HT-29 (cell line): ENCODE measurements at places on chromosomes 13 and 19. TPM values are rescaled to one million over a fixed set of nuclear protein-coding genes. Genes with fewer than 3 reads are reported as not detected.

Gene CD209
- total RNA-seq, result not detected in 2 replicates

DNA sequence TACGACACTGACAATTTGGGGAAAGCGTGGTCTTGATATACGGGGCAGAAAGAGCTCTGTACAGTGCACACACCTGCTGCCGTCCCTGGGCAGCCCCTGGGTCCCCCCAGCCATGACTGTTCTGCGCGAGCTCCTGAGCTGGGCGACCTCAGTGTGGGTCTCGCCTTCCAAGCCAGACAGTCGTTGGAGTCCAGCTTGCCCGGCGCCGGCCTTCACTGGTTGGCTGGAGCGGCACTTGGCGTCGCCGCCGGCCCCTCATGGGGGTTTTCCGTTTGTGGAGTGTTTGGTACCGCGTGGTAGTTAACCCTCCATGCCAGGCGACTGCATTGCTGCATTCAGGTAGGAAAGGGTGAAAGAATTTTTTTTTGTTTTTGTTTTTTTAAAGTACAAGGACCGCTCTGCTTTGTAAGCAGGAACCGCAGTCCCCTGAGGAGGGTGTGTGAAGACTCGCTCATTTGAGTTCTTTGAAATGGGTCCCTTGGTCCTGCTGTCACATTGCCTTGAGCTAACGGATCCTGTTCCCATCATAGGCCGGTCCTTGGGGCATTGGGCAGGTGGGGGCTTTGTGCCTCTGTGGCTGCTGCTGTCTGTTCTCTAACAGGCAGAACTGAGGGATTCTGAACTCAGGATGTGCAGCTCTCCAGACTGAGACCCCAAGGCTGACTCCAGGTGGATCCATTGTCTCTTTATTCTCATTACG lies 10.8 kb upstream of the RPS15 start:
- no peak for DNase-seq

Gene CLEC4G
- total RNA-seq, result not detected in 2 replicates

GRCh38 chr13:37144661-37145060 lies 39.2 kb upstream of the CSNK1A1L start:
- DNase-seq, result no peak

Gene OR7D4
- total RNA-seq, result not detected in 2 replicates

Gene SLC25A41
- 0.08 and 0.13 TPM in 2 replicates for total RNA-seq

DNA sequence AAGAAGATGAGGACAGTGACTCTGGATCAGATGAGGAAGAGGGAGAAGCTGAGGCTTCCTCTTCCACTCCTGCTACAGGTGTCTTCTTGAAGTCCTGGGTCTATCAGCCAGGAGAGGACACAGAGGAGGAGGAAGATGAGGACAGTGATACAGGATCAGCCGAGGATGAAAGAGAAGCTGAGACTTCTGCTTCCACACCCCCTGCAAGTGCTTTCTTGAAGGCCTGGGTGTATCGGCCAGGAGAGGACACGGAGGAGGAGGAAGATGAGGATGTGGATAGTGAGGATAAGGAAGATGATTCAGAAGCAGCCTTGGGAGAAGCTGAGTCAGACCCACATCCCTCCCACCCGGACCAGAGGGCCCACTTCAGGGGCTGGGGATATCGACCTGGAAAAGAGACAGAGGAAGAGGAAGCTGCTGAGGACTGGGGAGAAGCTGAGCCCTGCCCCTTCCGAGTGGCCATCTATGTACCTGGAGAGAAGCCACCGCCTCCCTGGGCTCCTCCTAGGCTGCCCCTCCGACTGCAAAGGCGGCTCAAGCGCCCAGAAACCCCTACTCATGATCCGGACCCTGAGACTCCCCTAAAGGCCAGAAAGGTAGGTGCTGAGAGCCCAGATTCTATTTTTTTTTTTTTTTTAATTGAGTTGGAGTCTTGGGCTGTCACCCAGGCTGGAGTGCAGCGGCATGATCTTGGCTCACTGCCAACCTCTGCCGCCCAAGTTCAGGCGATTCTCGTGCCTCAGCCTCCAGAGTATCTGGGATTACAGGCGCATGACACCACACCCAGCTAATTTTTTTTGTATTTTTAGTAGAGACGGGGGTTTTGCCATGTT lies 2.3 kb downstream of the PPP1R15A start:
- DNase-seq, result peak; percentile 61

DNA sequence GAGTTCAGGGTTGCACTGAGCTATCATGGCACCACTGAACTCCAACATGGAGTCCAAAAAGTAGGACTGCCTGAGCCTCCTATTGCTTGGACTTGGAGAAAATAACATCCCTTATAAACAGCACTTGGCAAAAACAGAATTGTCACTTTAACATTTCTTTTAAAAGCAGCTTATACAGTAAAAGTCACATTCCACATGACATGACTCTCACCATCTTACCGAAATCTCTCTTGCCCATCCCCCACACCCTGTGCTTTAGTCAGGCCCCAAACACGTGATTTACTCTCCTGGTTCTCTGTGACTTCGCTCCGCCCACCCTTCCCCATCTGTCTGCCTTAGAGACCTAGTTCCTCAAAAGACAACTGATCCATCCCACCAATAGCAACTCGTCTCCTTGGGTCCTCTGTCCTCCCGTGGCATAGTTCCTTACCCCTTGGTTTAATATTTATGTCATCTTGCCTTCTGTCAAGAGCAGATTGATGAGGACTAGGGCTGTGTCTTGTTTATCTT lies 4.6 kb downstream of the SAFB start:
- DNase-seq, result no peak

DNA sequence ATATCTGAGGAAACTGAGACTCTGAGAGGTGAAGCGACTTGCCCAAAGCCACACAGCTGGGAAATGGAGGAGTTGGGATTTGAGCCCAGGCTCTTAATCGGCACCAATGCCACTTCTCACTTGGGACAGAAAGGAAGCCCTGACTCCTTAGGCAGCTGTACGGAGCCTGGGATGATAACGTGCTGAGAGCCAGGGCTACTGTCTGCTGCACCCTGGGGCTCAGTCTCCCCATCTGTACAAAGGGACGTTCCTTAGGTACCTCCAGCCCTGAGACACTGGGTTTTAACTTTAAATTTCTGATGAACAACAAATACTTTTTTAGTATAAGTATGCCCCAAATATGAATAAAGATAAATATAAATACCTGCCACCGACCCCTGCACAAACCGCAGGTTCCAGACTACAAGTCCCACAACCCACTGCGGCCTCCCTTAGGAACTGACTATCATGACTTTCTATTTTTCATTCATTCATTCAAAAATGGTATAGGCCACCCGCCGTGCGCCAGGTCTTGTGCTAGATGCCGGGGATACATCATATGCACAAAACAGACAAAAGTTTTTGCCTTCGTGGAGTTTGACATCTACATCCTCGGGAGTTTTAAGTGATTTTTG lies 776 bp upstream of the NCLN start:
- no peak for DNase-seq

DNA sequence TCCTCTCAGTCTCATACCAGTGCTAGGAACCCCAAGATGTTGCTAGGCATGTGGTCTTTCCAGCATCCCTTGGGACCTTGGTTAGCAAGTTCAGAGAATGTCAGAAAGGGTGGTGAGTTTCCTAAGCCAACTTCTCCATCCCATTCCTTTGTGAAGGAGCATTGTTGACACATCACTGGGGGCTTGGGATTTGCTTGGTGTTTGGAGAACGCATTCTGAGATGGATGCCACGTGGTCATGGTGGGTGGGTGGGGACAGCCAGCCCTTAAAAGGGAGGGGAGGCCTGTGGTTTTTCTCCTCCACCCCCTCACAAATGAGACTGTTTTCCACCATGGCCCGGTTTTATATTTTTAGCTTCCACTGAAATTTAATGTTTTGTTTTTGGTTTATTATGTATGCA lies 83.3 kb upstream of the ZNF536 start:
- no peak for DNase-seq

Gene OR7A5
- not detected in 2 replicates for total RNA-seq

DNA sequence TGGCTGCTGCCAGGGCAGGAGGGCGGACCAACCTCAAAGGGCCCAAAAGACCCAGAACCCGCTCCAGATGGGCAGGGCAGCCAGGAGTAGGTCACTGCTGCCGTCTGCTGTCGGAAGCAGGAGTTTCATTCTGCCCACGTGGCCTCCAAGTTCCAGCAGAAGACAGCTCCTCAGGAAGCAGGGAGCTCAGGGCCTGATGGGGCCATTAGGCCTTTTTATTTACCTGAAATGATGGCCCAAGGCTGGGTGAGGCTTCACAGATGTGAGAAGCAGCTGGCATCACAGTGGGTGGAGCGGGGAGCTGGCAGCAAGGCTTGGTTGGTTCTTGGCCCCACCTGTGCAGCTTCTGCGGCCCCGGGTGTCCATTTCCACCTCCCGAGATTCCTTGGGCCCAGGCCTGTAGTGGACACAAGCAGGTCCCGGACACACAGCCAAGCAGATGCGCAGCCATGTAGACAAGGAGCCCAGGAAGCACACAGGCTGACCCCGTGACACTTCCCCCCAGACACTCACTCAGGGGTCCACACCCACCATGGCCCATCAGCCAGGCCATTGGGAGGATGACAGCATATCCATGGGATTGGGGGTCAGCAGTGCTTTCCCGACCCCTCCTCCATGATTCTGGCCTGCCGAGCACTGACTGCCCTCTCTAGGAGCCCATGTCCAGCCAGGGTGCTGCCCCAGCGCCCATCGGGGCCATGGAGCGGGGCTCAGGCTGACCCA lies 26.4 kb downstream of the C13orf46 start:
- peak; percentile 64 for DNase-seq

- no peak for DNase-seq
These were observed 141.3 kb downstream of the ZAR1L start for GRCh38 chr13:32173881-32174280.
